MV-4-11 (cell line): ENCODE measurements at places on chromosomes 6 and 20.

DNA sequence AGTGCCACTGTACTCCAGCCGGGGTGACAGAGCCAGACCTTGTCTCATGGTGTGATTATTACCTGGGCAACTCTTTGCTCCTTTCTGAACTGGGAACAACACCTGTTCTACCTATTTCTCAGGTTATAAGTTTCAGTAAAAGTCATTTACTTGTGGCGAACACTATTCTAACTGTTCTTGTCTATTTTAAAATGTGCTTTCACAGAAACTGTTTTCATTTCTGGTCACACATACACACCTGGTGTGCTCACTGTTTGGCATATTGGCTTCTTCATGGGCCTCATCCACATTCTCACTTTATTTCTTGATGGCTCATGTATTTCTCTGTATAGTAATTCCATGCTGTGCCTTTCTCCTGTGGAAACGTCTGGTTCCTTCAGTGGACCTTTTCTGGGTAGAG is 30.5 kb upstream of the XRN2 start:
- no peak for DNase-seq

- DNase-seq = no peak
These were observed 120.5 kb upstream of the SULF2 start for GRCh38 chr20:47905628-47906347.

DNA sequence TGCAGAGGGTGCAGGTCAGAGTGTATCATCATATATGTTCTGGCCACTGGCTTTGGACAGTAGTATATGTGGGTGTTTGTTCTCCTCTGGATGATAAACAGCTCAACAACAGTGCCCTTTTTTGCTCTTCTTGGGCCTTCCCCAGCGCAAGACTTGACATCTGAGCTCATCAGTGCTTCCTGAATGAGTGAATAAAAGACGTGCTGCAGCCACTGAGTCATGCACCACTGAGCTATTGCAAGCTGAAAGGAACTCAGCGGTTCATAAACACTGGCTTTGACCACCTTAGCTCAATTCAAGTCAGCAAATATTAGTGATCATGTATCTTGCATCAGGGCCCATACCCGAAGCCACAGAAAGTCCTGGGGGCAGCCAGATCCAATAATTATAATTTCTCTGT is 105.3 kb upstream of the KCNG1 start:
- no peak for DNase-seq

GRCh38 chr6:156658966-156659821 is 118.0 kb upstream of the ARID1B start:
- DNase-seq = no peak

DNA sequence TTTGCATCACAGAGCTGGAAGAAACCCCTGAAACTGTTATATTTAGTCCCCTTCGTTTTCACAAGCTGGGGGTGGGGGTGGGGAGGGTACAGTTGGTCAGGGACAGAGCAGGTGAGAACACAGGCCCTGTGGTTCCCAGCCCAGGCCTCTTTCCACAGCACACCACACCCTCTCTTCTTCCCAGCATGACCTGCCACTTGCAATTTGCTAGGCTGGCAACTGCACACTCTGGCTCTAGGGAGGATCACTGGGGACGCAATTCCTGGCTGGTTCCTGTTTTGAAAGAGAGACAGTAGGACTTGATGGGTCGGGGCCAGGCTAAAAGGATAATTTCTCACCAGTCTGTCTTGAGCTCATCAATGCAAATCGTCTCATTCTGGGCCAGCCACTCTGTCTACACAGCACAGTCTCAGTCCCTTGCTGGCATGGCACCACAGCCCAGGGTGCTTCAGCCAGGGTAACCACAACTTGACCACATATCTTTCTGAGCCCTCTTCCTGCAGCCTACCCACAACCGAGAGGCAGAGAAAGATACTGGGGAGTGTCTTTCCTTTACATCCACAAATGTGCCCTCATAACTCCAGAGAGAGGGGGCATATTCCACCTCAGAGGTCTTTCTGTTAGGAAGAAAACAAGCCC is 41.7 kb upstream of the EMILIN3 start:
- DNase-seq = peak; percentile 80

- peak; percentile 50 for DNase-seq
These were observed 29.2 kb upstream of the EXOC2 start for GRCh38 chr6:722077-722524.

DNA sequence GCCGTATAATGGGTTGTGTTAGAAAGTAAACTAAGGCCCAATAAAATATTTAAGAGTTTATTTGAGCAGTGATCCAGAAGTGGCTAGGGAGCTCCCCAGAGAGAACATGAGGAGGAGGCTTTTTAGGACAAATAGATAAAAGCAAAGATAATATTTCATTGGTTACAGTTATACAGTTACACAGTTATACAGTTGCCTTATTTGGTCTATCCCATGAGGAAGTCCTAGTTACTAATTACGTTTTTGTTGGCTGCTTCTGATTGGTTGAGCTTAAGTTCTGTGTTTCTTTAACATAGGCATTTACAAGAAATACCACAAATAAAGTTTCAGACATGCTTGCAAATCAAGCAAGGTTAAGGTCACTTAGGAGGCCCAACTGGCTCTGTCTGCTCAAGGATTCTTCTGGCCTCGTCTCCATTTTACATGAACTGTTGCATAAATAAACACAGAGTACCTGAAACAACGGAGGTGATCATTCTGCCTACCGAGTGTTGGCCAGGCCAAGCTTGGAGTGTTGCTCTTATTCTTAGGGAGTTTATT is 7.0 kb downstream of the UBD start:
- DNase-seq = peak; percentile 39

DNA sequence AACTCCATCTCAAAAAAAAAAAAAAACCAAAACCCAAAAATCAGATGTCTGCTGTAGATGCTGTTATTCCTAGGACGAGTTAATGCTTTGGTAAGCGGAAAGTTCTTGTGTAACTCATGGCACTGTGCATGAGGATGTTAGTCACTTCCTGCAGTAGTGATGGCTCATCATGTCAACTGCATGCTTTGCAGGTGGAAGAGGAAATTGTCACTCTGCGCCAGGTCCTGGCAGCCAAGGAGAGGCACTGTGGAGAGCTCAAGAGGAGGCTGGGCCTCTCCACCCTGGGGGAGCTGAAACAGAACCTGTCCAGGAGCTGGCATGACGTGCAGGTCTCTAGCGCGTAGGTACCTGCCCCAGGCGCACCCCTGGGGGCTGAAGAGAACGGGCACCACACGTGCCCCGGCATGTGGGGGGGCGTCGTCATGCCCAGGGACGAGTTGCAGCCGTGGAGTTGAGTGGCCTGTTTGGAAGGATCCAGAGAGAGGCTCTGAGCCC is 8.5 kb downstream of the TPD52L2 start:
- peak; percentile 98 for DNase-seq

DNA sequence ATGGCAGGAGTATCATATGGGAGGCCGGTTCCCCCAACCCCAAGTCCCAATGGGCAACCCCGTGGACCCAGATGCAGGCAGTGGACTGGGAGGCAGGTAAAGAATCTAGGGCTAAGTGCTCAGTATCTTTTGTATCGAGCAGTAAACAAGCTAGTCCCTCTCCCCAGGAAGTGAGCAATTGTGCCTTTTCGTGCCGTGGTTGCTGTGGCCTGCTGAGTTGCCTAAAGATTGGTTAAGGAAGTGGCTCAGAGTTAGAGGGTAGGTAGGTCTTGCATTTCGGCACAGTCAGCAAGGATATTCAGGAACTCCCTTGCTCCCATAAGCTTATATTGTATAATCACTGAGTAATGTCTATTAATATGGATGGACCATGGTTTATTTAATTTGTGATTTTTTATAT is 1.3 kb upstream of the DNAH8 start:
- peak; percentile 87 for DNase-seq

DNA sequence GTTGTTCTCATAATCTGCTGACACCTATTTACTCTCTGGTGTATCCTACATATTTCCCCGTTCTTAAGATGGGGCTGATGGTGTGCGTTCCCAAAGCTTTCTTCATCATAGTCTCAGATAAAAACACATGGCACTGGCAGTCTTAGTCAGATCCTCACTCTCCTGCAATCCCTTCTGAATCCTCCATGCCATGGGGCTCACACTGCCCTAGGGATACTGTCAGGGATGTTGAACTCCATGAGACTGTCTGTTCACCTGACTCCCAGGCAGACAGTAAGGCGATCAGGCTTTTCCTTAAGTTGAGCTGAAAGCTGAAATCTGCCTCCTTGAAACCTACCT is 76.0 kb downstream of the SLX4IP start:
- no peak for DNase-seq

DNA sequence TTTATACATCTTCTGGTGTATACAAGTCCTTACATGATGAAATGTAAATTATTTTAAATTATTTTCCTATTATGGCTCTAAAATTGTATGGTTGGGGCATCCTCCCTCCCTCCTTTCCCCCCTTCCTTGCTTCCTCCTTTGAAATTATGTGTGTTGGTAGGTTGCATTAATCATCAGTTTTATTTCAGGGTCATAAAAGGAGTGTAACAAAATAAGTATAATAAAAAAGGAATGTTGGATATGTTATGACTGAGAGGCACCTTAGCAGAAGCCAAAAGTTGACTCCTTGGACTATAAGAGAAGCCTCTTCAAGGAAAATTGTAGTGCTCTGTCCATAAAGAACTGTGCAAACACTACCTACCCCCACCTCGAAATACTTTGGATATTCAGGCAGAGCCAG is 46.6 kb upstream of the PTPRK start:
- DNase-seq = no peak

GRCh38 chr6:138821519-138821918 is 25.6 kb downstream of the ECT2L start:
- no peak for DNase-seq

DNA sequence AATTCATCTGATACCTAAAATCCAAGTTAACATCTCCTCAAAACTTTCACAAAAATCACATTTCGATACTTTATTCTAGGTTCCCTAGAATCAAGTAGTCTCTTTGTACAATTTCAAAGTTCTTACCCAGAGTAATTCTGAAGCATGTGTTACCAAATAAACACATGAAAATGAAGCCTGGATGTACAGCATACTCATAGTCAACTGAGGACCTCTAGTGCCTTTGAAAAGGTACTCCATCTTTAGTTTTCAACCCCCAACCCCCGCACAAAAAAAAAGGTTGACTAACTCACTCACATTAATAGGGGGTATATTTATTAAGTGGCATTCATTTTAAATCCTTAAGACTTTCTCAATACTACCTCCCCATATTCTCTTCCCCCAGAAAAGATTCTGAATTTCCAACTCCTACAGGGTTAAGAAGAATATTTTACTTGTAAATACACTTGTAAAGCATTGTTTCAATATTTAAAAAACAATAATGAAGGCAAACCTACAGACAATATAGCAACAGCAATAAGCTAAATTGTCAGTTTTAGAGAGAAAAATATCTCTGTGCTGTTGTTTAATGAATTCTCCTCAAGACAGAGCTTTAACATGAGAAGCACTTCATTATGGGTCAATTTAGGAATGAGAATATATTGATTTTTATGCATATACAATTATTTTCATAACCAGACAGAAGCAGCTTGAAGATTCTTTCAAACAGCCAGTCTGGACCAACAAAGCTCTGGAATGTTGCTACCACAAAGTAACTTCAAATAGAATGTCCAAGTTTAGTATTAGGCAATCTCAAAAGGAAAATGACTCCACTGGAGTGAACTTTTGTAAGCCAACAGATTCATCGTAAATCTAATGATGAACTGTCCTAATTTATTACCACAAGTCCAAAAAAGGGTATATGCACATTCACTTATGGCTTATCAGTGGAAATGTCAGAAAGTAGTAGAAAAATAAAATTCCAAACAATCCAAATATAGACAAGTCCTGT is 3.3 kb downstream of the PLN start:
- no peak for DNase-seq

DNA sequence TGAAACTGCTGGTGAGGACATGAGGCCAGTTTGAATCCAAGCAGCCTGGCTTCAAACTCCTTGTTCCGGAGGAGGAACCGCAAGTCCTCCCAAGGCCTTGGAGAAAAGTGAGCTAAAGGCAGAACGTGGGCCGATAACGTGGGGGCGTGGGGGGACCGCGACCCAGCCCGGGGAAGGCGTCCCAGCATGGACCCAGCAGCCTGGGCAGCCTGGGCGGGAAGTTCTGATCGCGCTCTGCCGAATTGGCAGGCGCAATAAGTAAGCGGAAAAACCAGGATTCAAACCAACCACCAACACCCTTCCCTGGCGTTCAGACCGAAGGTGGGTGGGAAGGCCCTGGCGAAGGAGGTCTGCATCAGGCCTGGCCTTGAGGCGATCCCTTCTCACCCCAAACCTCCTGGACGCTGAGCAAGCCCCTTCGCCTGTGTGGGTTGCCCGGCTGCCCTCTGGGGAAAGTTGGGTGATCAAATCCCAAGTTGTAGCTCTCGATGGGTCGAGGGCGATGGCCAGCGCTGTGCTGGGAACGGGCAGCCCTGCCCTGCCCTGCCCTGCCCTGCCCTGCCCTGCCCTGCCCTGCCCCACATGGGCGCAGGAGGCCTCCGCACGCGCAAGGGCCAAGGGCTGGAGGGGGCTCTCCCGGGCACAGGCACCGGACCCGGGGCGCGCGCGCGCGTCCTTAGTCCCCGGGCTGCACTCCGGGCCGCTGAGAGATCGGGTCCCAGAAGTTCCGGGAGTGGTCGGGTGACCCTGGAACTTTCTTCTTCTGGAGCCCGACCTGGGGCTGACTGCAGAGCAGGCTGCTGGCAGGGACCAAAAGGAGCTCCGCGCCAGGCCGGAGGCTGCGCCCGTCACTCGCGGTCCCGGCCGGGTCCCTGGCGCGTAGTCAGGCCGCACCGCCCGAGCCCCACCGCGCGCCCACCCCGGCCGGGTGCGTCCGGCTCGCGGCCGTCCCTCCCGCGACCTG is 637 bp upstream of the SLC22A3 start:
- DNase-seq = no peak

- peak; percentile 47 for DNase-seq
These were observed 59.0 kb downstream of the AFG1L start for GRCh38 chr6:108353853-108354252.

DNA sequence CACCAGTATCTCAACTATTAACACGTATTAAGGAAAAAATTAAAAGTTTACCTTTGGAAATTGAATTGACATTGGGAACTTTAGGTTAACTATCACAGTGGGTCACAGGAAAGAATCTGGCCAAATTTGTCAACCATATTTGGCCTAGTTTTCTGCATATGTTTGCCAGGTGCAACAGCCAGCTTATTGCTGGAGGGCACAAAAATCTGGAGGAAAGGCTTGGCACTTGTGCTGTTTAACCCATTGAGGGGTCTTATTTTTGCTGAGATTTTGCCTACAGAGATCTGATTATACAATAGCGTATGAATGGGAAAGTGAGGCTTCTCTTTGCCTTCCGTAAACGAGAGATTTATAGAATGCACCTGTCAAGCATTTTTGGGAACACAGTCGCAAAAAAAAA is 190.4 kb downstream of the PRL start:
- no peak for DNase-seq

GRCh38 chr6:158264180-158264579 is 48.1 kb upstream of the TULP4 start:
- no peak for DNase-seq

DNA sequence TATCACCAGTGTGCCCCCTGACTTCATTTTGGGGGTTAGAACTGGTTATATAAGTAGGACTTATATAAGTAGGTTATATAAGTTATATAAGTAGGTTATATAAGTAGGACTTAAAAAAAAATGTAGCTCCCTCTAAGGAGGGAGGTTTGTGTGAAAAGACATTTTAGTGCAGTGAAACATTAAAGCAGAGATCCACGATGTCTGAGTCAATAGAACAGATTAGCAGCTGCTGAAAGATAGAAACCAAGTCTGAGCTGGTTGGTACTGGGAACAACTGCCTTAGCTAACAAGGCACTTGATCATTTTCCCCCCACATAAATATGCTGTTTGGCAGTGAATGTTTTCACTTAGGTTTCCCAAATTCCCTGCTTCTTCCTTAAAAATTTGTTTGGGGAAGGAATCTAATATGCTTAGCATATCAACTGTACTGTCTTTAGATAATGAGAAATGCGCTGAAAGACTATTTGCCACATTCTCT is 2.1 kb upstream of the RPS12 start:
- DNase-seq = no peak

- DNase-seq = peak; percentile 24
These were observed 97.3 kb upstream of the CARMIL1 start for GRCh38 chr6:25181923-25182322.
